ENCODE measurements at places on chromosomes 2 and 18.

DNA sequence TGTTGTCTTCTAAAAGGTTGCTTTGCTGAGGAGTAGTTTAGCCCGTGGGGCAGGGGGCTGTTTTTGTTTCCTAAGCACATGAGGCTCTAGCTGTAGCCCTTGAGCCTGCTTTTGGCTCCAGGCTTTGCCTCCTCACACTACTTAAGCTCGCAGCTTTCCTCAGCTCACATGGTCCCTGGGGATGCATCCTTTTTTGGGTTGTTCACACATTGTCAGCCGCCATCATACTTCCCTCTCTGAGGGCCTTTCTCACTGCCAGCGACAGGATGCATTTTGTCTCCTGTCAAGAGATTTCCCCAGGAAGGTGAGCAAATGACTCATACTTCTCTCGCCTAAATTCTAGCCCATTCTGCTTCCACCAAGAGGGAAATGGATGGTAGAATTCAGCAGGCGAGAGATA is 279.5 kb upstream of the PKDCC start:
- no peak for DNase-seq

GRCh38 chr18:62939926-62940325 is 224.6 kb downstream of the PHLPP1 start:
- no peak for DNase-seq

GRCh38 chr2:40915651-40916050 is 463.8 kb upstream of the SLC8A1 start:
- DNase-seq: no peak

DNA sequence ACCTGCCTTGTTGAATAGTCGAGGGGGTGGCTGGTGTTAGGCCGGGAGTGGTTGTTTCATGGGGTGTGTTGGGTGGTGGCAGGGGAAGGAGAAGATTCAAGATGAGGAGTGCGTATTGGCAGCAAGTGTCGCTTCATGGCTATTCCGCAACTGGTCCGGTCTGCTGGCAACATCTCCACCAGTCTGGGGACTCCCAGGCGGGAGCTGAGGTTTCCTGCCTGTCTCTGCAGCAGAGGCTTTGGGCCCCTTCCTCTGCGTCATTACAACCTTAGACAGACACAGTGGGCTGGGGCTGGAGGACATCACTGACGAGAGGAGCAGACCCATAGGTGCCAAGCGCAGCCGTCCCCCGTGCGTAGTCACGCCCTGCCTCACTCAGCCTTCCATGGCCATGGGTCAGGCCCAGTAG is 64.0 kb upstream of the MCFD2 start:
- DNase-seq: no peak

DNA sequence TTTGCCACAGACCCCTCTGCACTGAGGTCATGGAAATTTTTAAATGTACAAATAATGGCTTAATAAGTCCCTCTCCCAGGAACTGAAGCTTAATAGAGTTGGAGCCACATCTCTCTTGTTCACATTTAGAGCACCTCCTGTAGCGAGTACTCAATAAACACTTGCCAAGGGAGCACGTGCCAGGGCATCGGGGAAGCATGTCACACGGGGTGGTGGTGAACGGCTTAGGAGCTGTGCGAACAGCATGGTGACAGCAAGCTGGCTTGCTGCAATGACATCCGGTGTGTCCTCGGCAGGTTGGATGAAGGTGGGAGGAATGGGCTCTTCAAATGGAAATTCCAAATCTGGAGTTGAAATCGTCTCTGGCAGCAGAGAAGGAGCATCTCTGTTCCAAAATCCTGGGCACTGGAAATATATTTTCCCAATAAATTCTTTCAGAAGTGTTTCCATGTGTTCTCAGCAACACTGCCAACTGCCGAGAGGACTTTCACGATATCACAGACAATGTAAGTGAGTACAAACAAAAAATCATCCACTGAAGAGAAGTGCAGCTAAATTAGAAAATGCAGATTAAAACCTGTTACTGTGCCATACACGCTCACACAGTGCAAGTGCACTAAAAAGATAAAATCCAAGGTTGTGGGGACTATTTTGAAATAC is 74.1 kb downstream of the GALR1 start:
- DNase-seq: no peak

DNA sequence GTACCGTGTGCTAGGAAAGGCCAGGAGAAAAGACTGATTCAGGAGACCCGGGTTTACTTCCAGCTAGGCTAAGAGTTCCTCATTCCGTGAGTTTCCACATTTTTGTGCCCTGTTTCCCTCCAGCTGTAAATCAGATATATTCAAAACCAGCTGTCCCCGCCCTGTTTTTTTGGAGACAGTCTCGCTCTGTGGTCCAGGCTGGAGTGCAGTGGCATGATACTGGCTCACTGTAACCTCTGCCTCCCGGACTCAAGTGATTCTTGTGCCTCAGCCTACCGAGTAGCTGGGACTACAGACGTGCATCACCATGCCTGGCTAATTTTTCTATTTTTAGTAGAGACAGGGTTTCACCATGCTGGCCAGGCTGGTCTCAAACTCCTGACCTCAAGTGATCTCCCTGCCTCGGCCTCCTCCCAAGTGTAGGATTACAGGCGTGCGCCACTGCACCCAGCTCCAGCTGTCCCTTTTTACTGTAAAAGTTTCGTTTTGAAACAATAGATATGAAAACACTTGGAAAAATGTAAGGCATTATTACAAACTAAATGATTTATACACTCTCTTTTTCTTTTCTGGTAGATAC is 112.8 kb upstream of the SEC11C start:
- no peak for DNase-seq

GRCh38 chr2:138948070-138948539 is 167.9 kb upstream of the NXPH2 start:
- no peak for DNase-seq

DNA sequence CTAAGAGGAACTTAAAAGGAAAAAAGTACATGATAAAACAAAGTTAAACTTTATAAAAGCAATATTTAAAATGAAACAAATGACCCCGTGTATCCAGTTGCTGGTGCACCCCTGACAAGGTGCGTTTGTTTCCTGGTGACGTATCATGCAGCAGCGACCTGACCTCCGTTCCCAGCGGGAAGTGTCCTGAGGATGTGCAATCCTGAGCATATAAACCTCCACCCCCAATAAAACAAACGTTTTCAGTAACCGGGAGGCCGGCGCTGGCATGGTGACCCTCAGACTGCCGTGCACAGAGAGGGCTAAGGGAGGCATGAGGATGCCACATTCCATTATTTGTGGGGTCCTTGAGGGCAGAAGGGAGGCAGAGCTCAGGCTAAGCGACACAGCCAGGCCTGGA is 14.8 kb downstream of the SLC66A2 start:
- DNase-seq: peak; percentile 90

DNA sequence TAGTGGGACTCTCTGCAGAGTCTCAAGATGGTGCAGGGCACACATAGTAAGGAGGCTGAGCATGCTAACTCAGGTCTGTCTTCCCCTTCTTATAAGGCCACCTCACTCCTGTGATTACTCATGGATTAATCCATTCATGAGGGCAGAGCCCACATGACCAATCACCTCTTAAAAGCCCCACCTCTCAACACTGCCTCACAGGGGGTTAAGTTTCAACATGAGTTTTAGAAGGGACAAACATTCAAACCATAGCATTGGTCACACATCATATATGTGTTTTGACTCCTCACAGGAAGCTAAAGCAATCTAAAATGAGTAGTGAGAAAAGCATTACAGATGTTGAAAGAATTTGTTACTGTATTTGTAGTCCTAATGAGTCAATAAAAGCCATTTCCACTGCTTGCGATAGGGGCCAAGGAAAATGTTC is 57.5 kb downstream of the DTNA start:
- no peak for DNase-seq

DNA sequence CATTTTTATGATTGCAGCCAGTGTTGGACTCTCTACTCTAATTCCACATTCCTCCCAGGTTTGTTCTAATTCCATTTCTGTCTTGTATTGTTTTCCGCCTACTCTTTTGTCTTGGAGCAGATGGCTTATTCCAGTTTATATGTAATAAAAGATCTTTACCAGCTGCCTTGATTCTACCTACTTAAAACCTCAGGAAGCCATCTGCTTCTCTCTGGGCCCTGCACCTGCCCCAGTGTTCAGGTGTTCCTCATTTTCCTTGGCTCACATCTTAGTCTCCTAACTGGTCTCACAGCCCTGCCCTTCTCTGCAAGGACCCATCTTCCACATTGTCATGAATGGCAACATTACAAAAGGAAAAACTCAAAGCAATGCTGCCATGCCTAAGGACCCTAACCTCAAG is 21.0 kb upstream of the IL37 start:
- no peak for DNase-seq

Measured in left lobe of liver (tissue), 2 donors.